ENCODE measurements at places on chromosomes 13 and 19. TPM values are rescaled to one million over a fixed set of nuclear protein-coding genes. Genes with fewer than 3 reads are reported as not detected.

- peak; percentile 73 for DNase-seq
- H3K4me1 ChIP-seq, result no peaks in the 10 kb centered on the region
- no peaks in the 10 kb centered on the region for H3K36me3 ChIP-seq
- peak overlapping the region; percentile 93 for H3K27ac ChIP-seq
- no peaks in the 10 kb centered on the region for H3K27me3 ChIP-seq
- peak overlapping the region; percentile 94 for H3K4me3 ChIP-seq
These were observed 421 bp downstream of the DGKH start for GRCh38 chr13:42048684-42049453.

DNA sequence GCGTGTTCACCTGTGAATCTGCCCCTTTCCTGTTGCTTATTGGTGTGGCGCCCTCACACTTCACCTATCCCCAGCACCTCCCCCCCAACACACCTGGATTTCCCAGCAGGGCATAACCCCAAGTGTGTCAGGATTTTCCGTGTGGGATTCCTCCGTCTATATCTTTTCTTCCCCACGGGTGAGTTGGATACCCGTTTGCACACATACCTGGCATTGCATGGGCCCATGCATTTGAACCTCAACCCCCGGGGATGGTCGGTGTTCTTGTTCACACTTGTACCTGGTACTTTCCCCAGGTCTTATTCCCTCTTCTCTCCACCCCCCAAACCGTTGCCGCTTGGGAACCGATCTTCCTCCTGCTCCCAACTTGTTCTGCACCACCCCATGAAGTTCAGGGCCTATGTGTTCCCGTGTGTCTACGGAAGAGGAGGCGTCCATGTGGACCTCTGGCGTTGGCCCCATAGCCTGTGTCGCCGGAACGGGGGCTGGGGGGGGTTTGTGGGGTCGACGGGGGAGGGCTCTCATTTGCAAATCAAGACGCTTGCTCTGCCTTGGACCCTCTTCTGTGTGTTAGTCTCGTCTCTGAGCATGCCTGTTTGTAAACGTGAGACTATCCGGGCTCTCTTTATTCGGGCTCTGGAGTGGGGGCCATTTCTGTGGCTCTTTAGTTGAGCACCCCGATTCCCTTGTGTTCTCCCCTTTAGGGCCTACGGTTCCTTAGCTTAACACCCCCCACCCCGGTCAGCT is 1.7 kb downstream of the PRR12 start:
- peak overlapping the region; percentile 95 for H3K27ac ChIP-seq
- peaks cover 33% of the 10 kb centered on the region for H3K4me1 ChIP-seq

DNA sequence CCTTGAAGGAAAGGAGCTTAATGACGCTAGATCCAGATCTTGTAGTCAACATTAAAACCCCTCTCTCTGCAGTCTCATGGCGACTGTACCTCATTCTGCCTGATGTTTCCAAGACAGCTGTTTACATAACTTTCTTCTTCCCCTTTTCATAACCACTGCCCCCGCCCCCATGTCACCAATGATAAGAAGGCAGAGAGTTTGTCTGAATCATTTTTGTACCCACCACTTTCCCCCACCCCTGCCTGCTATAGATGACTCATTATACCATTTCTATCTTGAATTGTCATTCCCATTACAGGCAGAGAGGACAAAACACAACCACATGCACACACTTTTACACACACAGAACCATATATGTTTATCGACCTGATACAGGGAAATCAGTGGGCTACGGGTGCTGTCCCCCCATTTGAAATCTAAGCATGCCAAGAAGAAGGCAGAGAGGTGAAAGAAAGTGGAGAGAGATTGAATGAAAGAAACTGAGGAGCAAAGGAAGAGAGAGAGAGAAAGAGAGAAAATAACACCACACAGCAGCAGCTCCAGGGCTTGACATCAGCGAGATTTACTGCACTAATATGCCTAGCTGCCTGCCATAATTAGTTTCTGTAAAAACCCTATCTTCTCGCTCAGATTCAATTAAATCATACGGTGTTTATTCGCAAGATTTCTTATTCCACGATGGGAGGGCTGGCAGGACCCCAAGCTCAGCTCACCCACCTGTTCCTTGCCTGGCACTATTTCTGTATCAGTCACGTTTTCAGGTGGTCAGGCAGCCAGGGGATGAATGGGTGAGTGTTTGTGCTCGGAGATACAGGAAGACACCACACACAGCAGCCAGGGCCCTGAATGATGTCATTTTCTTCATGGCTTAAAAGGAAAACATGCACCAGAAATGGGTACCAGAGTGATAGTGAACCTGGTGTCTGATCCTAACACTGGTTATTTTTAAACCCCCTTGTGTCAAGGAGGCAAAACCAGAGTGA is 114.3 kb upstream of the SERP2 start:
- no peak for DNase-seq
- H3K4me1 ChIP-seq, result no peaks in the 10 kb centered on the region
- H3K36me3 ChIP-seq, result no peaks in the 10 kb centered on the region
- H3K27me3 ChIP-seq, result no peaks in the 10 kb centered on the region

DNA sequence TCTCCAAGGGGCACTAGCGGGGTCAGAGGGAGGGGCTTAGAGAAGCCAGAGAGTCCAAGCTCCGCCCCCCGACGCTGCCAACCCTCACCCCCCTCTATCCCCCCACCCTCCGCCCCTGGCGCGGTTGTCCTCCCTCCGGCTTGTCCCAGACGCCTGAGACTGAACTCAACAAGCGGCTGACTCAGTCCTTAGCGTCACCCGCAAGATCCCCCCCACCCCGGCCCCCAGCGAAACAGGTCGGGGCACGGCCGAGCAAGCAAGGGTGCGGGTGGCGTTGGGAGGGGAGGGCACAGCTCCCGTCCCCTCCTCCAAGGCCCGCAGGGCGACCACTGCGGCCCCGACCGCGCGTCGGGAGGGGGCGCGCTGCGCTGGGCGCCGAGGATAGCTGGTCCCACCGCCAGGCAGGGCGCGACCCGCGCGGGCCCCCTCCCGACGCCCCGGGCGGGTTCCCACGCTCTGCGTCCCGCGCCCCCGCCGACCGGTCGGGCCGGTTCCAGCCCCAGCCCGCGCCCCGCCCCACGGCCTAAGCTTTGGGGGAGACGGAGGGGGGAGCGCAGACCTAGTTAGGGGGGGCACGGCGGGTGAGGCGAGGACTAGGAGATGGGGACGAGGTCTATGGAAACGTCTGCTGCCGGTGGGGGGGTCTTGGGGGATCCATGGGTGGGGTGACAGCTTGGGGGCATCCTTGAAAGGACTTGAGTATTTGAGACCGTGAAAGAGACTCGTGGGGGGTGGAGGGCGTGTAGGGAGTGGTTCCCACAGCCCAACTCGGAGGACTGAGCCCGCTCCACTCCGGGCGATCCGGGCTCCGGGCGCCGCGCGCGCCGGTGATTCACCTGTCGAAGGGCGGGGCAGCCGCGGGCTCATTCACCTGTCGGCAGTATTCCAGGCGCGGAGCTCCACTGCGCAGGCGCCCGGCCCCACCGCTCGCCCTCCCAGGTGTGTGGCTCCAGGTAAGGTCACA is 5.1 kb downstream of the NOTCH3 start:
- H3K36me3 ChIP-seq, result no peaks in the 10 kb centered on the region
- H3K27ac ChIP-seq, result peak overlapping the region; percentile 48
- H3K27me3 ChIP-seq, result peaks cover 8% of the 10 kb centered on the region
- peak overlapping the region; percentile 52 for H3K4me3 ChIP-seq

DNA sequence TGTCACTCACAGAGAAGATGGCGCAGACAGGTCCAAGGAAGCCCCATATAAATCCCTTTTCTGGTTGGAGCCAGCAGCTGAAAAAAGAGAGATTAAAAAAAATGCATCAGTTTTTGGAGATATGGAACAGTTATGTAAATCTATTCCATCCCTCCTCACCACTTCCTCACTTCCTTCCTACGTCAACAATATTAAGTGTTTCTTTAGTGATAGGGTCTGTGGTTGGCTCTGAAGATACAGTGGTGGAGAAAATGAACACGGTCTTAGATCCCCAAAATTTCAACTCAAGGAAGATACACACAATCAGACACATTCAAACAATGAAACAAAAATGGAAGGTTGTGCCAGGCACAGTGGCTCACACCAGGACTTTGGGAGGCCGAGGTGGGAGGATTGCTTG is 31.5 kb downstream of the ADGRE2 start:
- H3K27me3 ChIP-seq, result no peaks in the 10 kb centered on the region
- H3K36me3 ChIP-seq, result no peaks in the 10 kb centered on the region
- no peaks in the 10 kb centered on the region for H3K4me1 ChIP-seq

GRCh38 chr13:96072392-96072791 is 17.5 kb upstream of the HS6ST3 start:
- no peaks in the 10 kb centered on the region for H3K36me3 ChIP-seq
- no peaks in the 10 kb centered on the region for H3K27me3 ChIP-seq
- H3K27ac ChIP-seq, result no peak overlapping the region

GRCh38 chr13:40662866-40663265 is 3.6 kb downstream of the FOXO1 start:
- H3K4me1 ChIP-seq, result peaks cover 55% of the 10 kb centered on the region
- H3K36me3 ChIP-seq, result no peaks in the 10 kb centered on the region
- peak overlapping the region; percentile 74 for H3K4me3 ChIP-seq
- peak overlapping the region; percentile 91 for H3K27ac ChIP-seq
- no peak for DNase-seq
- no peaks in the 10 kb centered on the region for H3K27me3 ChIP-seq

DNA sequence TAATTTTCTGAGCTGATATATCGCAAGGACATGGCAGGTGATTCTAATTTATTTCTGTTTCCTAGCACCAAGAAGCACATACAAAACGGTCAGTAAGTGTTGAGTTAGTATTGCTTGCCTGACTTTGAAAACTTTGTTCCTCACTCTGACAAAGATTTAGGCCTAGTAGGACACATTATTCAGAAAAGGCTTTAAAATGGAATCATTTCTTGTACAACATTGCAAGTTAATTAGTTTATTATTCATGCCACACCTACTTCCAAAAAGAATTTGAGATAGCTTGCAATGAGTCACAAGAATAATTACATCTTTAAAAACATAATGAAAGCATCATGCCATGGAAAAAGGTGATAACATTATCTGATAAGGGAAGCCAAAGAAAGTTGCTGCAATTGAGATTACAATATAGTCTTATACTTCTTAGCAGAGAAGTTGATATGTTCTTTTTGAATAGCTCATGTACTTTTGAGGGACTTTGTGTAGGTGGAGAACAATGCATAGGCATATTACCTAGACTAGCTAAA is 474.2 kb downstream of the KLF5 start:
- no peak for DNase-seq
- no peaks in the 10 kb centered on the region for H3K36me3 ChIP-seq
- H3K27me3 ChIP-seq, result no peaks in the 10 kb centered on the region

- DNase-seq, result no peak
- H3K27ac ChIP-seq, result no peak overlapping the region
- no peaks in the 10 kb centered on the region for H3K36me3 ChIP-seq
- H3K4me1 ChIP-seq, result no peaks in the 10 kb centered on the region
- H3K27me3 ChIP-seq, result no peaks in the 10 kb centered on the region
These were observed 27.7 kb upstream of the MCF2L start for GRCh38 chr13:112941349-112941748.

- H3K4me1 ChIP-seq, result no peaks in the 10 kb centered on the region
- no peaks in the 10 kb centered on the region for H3K36me3 ChIP-seq
- no peak overlapping the region for H3K4me3 ChIP-seq
- H3K27me3 ChIP-seq, result no peaks in the 10 kb centered on the region
These were observed 741.1 kb downstream of the DIAPH3 start for GRCh38 chr13:59422646-59423045.

DNA sequence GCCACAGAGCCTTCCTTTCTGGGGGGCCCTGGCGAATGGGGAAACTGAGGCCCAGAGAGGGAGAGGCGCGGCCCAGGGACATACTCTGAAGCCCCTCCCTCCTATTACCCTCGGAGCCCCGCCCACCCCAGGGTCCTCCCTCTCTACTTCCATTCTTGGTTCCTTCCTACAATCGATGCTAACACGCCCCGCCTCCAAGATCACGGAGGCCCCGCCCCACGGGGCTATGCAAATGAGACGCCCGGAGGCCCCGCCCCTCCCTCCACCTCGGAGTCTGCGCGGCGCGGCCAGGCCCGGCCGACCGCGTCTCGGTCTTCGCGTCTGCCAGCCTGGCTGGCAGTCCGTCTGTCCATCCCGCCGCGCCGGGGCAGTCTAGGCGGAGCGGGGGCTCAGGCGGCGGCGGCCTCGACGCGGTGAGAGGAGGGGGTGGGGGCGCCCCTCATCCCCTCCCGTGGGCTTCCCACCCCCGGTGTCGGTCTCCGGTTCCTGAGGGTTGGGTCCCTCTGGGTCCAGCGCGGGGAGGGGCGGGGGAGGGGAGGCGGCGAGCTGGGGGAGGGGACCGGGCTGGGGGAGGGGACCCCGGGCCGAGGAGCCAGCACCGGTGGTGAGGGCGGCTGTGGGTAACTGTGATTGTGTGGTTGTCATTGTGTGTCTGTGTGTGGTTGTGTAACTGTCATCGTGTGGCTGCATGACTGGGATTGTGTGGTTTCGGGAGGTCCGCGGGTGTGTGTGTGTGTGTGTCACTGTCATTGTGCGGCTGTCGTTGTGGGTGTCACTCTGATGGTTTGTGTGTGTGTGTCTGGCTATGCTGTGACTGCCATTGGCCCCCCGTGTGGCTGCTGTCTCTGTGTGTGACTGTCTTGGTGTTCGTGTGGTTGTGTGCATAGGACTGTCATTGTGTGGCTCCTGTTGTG is at the start of gene PLPPR2:
PLPPR2 (plus strand) TSS at position 273 of the 914 bp plus-strand sequence. CDS start 2,242 bp downstream, outside the sequence.
- H3K4me1 ChIP-seq, result no peaks in the 10 kb centered on the region
- no peaks in the 10 kb centered on the region for H3K27me3 ChIP-seq
- peak within 1 kb of the TSS; percentile 67 for H3K27ac ChIP-seq
- H3K4me3 ChIP-seq, result peak within 1 kb of the TSS; percentile 74
- H3K36me3 ChIP-seq, result no peaks in the 10 kb centered on the region

GRCh38 chr19:52991484-52991883 is 22.2 kb upstream of the ERVV-1 start:
- peaks cover 13% of the 10 kb centered on the region for H3K4me1 ChIP-seq
- no peak for DNase-seq
- no peak overlapping the region for H3K4me3 ChIP-seq
- H3K27me3 ChIP-seq, result no peaks in the 10 kb centered on the region

GRCh38 chr19:47179653-47180310 is 49.1 kb downstream of the SAE1 start:
- no peak overlapping the region for H3K27ac ChIP-seq
- no peaks in the 10 kb centered on the region for H3K27me3 ChIP-seq
- H3K36me3 ChIP-seq, result peaks cover 4% of the 10 kb centered on the region
- DNase-seq, result no peak
- no peak overlapping the region for H3K4me3 ChIP-seq
- peaks cover 41% of the 10 kb centered on the region for H3K4me1 ChIP-seq

ATP1A3 gene
- total RNA-seq, result 223 TPM

FPR1 gene
- total RNA-seq, result 22.7 TPM

ZNF98 gene
- total RNA-seq, result 0.24 TPM

ANGPTL4 gene
- 32.6 TPM for total RNA-seq

FGF9 gene
- 5.9 TPM for total RNA-seq

KIR3DL2 gene
- total RNA-seq, result not detected

ZNF471 gene
- total RNA-seq, result 2.3 TPM

AMER2 gene
- total RNA-seq, result not detected

Data from right atrium auricular region (tissue), 2 donors.